ENCODE measurements at places on chromosomes 4 and X. TPM values are rescaled to one million over a fixed set of nuclear protein-coding genes. Genes with fewer than 3 reads are reported as not detected.

Gene CXCL6
- total RNA-seq, result 0.27 TPM

Gene NLGN4X
- total RNA-seq, result 3.3 TPM

Gene ADH6
- not detected for total RNA-seq

Gene BMP3
- total RNA-seq, result not detected

Gene NSUN7
- total RNA-seq, result 0.95 TPM

Gene VEGFC
- total RNA-seq, result 6.0 TPM

Gene SEPSECS
- 5.4 TPM for total RNA-seq

Gene FHDC1
- 0.27 TPM for total RNA-seq

Gene COL25A1
- total RNA-seq, result 0.73 TPM

Gene SSX1
- total RNA-seq, result not detected

Gene H2BW2
- total RNA-seq, result not detected

Gene AMOT
- total RNA-seq, result 9.9 TPM

Gene CD38
- 2.2 TPM for total RNA-seq

Gene PABPC4L
- 0.60 TPM for total RNA-seq

Gene OPRPN
- total RNA-seq, result not detected

Gene MGARP
- total RNA-seq, result 0.27 TPM

Gene DGAT2L6
- total RNA-seq, result not detected

Gene GAGE12E
- not detected for total RNA-seq

Gene MAGEA2
- total RNA-seq, result not detected

Gene CSN1S1
- total RNA-seq, result not detected

Gene CD99
- total RNA-seq, result 359 TPM

Gene TCEANC
- total RNA-seq, result 6.4 TPM

Gene VCX2
- not detected for total RNA-seq

Gene TMPRSS11B
- total RNA-seq, result not detected

Gene SPANXC
- total RNA-seq, result not detected

Gene TRAM1L1
- 0.57 TPM for total RNA-seq

Gene DCTD
- total RNA-seq, result 44.1 TPM

Gene RGS12
- total RNA-seq, result 21.0 TPM

Gene FAM149A
- 13.9 TPM for total RNA-seq

Gene ETDA
- total RNA-seq, result not detected

Gene EXOC1L
- total RNA-seq, result not detected

Gene PPM1K
- total RNA-seq, result 125 TPM

Measured in Right ventricle myocardium inferior (tissue), 1 donor.